ENCODE measurements at places on chromosomes 1 and 21. TPM values are rescaled to one million over a fixed set of nuclear protein-coding genes. Genes with fewer than 3 reads are reported as not detected.

The INSRR gene
- 0.07 TPM for total RNA-seq

The OSCP1 gene
- total RNA-seq: not detected

The SGIP1 gene
- total RNA-seq: not detected

The LMOD1 gene
- not detected for total RNA-seq

The FCRL2 gene
- total RNA-seq: 0.17 TPM

The SPRR3 gene
- not detected for total RNA-seq

The GSTM1 gene
- total RNA-seq: 18.7 TPM

The ZFP69 gene
- total RNA-seq: 3.3 TPM

The RNF2 gene
- 17.1 TPM for total RNA-seq

The CYP4A22 gene
- total RNA-seq: not detected

The EPS8L3 gene
- not detected for total RNA-seq

The NBPF4 gene
- not detected for total RNA-seq

DNA sequence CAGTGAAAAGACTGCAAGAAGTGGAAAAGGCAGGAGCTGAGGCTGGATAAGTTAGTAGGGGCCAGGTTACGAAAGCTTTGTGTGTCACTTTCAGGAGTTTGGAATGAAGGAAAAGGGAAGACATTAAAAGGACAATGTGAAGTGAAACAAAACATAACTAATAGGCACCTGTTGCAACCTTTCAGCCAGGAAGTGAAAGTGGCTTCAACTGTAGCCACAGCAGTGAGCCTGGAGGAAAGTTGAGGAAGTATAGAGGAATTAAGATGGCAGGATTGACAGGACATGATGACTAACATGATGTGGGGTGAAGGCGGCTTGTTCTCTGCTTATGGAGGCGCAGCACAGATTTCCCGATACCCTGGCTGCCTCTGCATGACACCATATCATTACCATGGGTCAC is 68.9 kb downstream of the C4BPA start:
- DNase-seq: no peak

DNA sequence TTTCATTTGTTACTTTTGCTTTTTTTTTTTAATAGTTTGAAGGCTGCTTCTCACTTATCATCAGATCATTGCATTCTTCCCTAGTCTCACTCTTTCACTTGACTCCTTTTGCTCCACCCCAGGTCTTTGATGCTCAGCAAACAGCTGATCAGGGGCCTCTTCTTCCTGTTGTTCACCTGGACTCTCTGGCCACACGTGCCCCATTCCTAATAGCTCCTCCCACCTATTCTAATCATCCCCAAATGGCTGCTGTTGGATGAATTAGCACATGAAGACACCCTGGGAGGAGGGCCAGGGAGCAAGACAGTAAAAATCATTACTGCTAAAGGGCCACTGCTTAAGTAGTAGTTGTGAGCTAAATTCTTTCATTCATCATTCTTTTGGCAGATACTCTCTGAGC is 119.5 kb downstream of the MAB21L3 start:
- DNase-seq: peak; percentile 7

DNA sequence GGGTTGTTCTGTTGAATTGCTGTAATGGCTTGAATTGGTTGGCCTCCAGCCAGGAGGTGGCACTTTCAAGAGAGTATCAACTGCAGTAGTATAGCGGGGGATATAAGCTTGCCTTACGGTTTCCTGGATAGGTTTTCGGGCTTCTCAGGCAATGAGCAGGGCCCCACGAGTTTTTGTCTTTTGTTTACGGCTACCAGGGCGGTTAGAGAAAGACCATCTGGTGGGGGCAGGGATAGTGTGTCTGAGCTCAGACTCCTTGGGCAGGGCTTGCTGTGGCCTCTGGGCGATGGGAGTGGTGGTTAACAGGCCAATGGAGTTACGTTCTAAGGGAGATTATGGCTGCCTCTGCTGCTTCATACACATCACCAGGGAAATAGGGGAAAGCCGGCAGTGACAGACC is 62.8 kb downstream of the DTL start:
- no peak for DNase-seq

DNA sequence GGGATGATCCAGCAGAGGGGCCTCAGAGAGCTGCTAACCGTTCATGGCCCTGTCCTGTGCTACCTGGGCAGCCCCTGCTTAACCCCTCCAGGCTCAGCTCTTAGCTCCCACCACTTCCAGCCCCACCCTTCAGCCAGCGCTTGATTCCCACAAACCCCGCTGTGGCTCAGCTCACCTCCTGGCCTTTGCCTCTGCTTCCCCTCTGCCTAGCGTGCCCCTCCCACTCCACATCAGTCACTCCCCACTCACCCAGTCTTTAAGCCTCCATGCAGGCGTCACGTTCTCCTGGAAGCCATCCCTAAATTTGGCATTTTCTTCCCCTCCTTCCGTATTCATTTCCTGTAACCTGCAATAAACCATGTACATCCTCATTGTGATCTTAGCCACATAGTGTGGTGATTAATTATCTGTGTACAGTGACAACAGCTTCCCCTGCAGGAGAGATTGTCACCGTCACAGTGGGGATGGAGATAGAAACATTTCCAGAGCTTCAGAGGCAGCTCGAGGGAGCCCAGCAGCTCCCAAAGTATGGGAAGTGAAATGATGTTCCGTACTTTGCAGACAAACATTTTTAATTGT is 65.5 kb downstream of the EPHB2 start:
- DNase-seq: no peak

- no peak for DNase-seq
These were observed 80.3 kb downstream of the NENF start for GRCh38 chr1:212512816-212513559.

GRCh38 chr1:17594690-17595601 is 55.4 kb downstream of the ARHGEF10L start:
- DNase-seq: no peak

DNA sequence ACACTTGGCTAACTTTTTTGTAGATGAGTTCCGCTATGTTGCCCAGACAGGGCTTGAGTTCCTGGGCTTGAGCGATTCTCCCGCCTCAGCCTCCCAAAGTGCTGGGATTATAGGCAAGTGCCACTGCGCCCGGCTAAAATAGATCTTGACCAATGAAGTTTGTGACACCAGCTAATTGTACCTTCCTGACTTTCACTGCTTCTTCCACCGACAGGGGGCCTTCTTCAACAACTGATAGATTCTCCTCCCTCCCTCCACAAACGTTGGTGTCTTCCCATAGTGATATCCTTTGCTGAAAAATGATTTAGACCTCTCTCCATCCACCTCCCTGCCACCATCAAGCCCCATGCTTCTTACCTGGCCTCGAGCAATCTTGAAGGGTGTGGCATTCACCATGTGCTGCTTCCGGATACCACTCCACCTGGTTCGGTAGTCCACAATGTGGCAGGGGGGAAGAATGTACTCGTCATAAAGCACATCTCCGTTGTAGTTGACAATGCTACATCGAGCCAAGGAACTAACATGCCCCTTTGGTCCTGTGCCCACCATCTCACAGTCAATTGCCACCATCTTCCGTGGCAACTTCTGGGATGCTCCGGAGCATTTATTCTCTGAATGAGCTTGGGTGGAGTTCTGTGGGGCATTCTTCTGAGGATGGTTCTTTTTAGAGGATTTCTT is 1.6 kb upstream of the METTL25B start:
- DNase-seq: peak; percentile 52

DNA sequence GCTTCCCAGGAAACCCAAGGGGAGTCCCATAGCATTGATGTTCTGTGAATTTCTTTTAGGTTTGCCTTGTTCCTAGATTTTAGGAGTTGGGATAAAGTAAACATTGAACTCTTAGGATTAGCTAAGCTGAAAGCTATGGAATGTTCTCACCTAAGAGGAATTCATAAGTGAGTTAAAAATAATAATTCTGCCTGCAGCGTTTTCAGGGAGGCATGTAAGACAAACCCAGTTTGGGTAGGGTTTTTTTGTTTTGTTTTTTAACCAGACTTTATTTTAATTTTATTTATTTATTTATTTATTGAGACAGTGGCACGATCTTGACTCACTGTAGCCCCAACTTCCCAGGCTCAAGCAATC is 28.9 kb upstream of the CD101 start:
- DNase-seq: no peak

DNA sequence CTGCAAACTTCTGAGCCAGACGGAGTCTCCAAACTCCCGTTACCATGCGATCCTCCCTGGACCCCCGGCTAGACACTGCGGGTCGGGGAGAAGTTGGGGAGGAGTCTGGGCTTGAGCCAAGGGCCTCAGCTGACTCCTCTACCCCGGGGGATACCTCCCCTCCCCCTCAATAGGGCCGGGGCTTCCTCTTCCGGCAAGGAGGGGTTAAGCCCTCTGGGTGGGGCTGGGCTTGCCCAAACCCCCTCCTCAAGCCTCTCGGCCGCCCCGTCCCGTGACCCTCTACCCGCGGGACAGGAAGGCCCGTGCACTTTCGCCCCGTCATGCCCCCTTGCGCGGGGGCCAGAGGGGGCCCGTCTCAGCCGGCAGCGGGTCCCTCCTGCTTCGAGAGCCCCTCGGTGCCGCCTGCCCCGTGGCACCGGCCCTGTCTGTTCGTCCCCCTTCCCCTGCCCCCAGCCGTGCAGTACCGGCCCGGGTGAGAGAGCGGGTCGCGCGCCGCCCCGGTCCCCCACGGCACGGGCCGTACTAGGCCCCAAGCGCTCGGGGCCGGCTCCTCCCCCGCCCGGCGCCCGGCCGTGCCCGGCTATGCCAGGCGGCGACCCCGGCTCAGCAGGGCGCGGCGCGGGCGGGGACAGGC is 652 bp downstream of the ARL8A start:
- DNase-seq: peak; percentile 59

- DNase-seq: no peak
These were observed 4.7 kb upstream of the C1orf174 start for GRCh38 chr1:3904843-3905185.

DNA sequence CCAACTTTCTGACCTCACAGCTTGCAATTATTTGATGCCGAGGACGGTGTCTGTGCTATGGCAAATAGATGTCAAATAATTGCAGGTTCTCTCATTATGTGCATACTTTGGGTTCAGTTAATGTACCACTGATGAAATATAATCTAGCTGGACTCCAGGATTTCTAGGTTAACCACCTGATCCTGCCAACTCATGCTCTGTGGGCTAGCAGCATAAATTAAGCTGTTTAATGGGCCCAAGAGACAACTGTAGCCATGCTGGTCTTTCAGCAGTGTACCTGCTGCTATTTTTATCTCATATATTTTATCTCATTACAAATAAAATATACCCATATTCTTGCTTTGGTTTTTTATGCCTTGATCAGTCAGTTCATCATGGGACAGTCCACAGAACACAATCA is 43.3 kb upstream of the HP1BP3 start:
- no peak for DNase-seq

- DNase-seq: no peak
These were observed 27.0 kb downstream of the TGFB2 start for GRCh38 chr1:218371927-218372672.

- DNase-seq: no peak
These were observed 34.4 kb downstream of the LGR6 start for GRCh38 chr1:202227997-202228401.

DNA sequence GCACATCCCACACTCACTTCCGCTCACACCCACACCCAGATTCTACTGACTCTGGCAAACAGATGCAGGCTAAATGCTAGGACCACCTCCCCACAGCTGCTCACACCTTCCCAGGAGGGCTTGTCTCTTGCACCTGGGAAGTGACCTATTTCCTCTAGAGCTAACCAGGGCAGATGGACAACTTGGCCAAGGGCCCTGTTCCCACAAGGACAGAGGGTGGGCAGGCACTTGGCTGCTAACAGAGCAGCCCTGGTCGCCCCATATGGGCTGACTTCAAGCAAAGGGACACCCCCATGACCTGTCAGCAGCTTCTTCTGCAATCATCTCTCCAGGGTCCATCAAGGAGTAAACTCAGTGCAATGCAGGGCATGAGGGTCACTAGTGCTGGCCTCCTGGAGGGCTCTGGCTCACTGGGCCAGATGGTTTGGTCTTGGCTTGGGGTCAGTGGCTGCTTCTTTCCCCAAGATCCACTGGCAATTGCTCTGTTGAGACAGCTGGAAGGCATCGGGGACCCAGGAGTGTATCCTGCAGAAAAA is 641.5 kb downstream of the PLPP3 start:
- no peak for DNase-seq

DNA sequence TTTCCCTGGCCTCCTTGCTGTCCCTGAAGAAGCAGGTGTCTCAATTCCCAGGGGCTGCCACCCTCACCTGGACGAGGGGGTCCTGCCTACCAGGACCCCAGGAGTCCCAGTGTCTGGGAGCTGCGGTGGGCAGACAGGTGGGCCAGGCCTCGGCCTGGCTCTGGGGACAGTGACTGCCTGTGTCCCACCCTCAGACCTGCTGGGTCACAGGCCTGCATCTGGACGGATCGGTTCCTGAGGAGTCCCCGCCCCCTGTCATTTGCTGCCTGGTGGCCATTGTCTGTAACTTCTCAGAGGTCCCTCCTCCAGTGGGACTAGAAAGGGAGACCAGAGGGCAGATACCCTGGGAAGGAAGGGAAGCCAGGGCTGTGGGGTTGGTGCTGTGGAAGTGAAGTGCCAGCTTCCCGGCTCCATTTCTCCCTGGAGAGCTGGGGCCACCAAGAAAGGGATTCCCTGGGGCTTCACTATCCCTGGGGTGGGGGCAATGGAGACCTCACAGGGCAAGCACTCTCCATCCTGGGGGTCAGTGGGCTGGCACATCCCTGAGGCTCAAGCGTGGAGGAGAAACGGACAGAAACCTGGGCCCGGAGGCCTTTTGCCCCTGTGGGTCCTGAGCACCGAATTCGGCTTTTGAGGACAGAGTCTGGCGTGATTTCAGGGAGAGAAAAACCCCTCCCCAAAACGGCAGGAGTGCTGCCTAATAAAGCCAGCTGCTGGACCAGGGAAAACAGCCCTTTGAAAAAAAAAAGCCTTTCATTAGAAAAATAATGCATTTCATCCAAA is 157.3 kb downstream of the PEX14 start:
- DNase-seq: no peak

DNA sequence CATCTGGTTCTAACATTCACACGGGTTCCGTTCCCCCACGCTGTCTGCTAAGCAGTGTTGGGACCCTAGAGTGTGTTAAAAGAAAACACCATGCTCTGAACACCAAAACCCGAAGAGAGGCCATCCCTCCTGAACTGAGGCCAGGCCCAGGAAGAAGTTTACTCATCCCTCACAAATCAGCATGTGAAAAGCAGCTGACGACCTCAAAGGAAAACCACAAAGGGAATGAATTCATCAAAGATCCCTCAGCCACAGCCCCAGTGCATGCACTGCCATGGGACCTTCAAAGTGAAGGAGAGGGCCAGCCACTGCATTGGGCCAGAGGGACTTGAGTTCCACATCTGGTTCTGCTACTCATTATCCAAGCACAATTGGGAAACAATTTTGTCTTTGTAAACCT is 7.0 kb upstream of the PSEN2 start:
- DNase-seq: no peak

GRCh38 chr1:173414136-173414535 is 63.0 kb upstream of the PRDX6 start:
- DNase-seq: no peak
